ENCODE measurements at places on chromosomes 6 and 20.

DNA sequence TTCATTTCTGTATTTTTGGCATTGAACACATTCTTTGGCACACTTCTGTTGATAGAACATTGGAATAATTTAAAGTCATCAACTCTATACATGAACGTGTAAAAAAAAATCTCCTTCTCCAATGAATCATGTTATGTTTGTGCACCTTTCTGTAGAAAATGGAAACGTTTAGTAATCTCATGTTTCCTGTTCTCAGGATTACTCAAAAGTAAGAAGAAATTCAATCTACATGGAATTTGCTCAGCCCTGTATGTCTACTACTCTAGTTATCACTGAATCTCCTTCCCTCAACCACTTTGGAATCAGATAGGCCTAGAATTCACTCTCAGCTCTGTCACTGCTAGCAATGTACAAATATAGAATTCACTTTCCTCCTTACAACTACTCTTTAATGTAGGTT is 103.6 kb downstream of the COL21A1 start:
- DNase-seq: no peak

- DNase-seq: no peak
Observed at GRCh38 chr6:168916576-168917211, 337.0 kb downstream of the THBS2 start.

- DNase-seq: no peak
Observed at GRCh38 chr20:54004445-54004844, 65.9 kb downstream of the BCAS1 start.

DNA sequence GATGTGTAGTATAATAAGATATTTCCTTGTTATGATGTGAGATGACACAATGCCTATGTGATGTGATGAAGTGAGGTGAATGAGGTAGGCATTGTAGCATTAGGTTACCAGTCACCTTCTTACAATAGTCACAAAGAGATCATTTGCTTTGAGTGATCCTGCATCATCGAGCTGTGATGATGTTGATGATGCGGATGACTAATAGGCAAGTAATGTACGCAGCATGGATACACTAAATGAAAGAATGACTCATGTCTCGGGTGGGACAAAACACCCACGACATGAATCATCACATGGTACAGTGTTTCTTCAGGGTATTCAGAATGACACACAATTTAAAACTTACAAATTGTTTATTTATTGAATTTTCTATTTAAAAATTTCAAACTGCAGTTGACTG is 806.3 kb upstream of the GJE1 start:
- DNase-seq: no peak

All from left kidney (tissue), 8 donors.